ENCODE measurements at places on chromosomes 7 and 10. TPM values are rescaled to one million over a fixed set of nuclear protein-coding genes. Genes with fewer than 3 reads are reported as not detected.

AKR1C2 gene
- 0.25 TPM for total RNA-seq

FFAR4 gene
- not detected for total RNA-seq

DNA sequence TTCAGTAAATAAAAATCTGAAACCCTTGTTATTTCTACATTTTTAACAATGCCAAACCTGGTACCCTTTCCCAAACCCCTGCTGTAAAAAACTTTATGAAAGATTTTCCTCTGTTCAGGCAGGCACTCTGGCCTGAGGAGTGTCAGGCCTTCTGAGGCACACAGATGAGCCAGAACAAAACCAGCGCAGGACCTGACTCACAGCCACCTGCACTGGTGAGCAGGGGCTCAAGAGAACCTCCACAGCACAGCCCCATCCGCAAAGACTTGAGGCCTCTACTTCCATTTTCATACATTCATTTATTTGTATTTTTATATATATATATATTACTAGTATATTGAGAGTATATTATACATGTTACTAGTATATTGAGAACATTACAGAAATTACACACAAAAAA, 49.4 kb downstream of the COBL start:
- DNase-seq, result no peak
- no peaks in the 10 kb centered on the region for H3K36me3 ChIP-seq
- no peak overlapping the region for H3K27ac ChIP-seq
- H3K4me3 ChIP-seq, result no peak overlapping the region
- H3K4me1 ChIP-seq, result peaks cover 15% of the 10 kb centered on the region

GRCh38 chr10:63634488-63635065, 113.4 kb downstream of the REEP3 start:
- no peak for DNase-seq
- no peaks in the 10 kb centered on the region for H3K27me3 ChIP-seq
- no peaks in the 10 kb centered on the region for H3K36me3 ChIP-seq
- H3K4me3 ChIP-seq, result no peak overlapping the region
- H3K4me1 ChIP-seq, result peaks cover 24% of the 10 kb centered on the region
- H3K27ac ChIP-seq, result no peak overlapping the region
